Activated T-cell treated with anti-CD3 and anti-CD28 coated beads, Interleukin-2, amount 50 U/mL, for 1 hour (primary cell): ENCODE measurements at places on chromosomes 7 and 10.

- DNase-seq: no peak
Observed at GRCh38 chr7:30112103-30112713, 22.6 kb upstream of the MTURN start.

- DNase-seq: no peak
Observed at GRCh38 chr10:50832171-50832751, 53.2 kb downstream of the A1CF start.

- DNase-seq: no peak
Observed at GRCh38 chr10:21801609-21802008, 201.9 kb downstream of the DNAJC1 start.

GRCh38 chr7:78218051-78218450 lies 419.5 kb downstream of the PHTF2 start:
- DNase-seq: no peak

GRCh38 chr7:69285854-69286253 lies 312.4 kb upstream of the AUTS2 start:
- no peak for DNase-seq

- DNase-seq: peak; percentile 63
Observed at GRCh38 chr10:29496341-29497162, 138.2 kb downstream of the SVIL start.
